Retinal pigment epithelial cell (primary cell): ENCODE measurements at places on chromosomes 5 and 9.

DNA sequence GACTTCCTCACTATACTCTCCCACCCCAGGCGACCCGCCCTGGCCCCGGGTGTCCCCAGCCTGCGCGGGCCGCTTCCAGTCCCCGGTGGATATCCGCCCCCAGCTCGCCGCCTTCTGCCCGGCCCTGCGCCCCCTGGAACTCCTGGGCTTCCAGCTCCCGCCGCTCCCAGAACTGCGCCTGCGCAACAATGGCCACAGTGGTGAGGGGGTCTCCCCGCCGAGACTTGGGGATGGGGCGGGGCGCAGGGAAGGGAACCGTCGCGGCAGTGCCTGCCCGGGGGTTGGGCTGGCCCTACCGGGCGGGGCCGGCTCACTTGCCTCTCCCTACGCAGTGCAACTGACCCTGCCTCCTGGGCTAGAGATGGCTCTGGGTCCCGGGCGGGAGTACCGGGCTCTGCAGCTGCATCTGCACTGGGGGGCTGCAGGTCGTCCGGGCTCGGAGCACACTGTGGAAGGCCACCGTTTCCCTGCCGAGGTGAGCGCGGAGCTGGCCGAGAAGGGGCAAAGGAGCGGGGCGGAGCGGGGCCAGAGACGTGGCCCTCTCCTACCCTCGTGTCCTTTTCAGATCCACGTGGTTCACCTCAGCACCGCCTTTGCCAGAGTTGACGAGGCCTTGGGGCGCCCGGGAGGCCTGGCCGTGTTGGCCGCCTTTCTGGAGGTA, 2.1 kb downstream of the CA9 start:
- DNase-seq, result no peak

DNA sequence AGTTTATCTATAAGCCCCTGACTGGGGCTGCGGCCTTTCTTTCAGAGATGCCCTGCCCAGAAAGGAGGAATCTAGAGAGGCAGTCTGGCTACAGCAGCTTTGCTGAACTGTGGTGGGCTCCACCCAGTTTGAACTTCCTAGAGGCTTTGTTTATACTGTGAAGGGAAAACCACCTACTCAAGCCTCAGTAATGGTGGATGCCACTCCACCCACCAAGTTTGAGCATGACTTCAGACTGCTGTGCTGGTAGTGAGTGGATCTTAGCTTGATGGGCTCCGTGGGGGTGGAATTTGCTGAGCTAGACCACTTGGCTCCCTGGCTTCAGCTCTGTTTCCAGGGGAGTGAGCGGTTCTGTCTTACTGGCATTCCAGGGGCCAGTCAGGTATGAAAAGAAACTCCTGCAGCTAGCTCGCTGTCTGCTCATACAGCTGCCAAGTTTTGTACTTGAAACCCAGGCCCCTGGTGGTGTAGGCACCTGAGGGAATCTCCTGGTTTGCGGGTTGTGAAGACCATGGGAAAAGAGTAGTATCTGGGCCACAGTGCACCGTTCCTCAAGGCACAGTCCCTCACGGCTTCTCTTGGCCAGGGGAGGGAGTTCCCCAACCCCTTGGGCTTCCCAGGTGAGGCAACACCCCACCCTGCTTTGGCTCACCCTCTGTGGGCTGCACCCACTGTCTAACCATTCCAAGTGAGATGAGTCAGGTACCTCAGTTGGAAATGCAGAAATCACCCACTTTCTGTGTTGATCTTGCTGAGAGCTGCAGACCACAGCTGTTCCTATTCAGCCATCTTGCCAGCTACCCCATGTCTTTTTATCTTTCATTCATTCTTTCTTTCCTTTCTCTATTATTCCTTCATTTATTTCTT, 211.8 kb upstream of the C9orf72 start:
- DNase-seq, result no peak

- no peak for DNase-seq
Observed at GRCh38 chr5:15406478-15406877, 93.5 kb upstream of the FBXL7 start.

GRCh38 chr9:79817438-79818004, 245.8 kb downstream of the TLE4 start:
- DNase-seq, result no peak

DNA sequence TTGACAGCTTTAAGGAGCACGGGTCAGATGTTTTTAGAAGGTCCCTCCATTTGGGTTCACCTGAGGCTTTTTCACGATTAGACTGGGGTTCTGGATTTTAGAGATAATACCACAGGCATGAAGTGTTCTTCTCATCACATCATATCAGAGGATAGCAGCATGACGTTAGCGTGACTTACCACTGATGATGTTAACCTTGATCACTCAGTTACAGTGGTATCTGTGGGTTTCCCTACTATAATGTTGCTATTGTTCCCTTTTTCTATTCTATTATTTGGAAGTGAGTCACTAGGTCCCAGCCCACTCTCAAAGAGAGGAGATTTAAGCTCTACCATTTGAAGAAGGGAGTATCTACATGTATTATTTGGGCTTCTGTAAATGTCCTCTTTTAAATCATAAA, 300.0 kb downstream of the MAST4 start:
- no peak for DNase-seq

GRCh38 chr5:121033334-121033733, 569.2 kb downstream of the PRR16 start:
- DNase-seq, result no peak

DNA sequence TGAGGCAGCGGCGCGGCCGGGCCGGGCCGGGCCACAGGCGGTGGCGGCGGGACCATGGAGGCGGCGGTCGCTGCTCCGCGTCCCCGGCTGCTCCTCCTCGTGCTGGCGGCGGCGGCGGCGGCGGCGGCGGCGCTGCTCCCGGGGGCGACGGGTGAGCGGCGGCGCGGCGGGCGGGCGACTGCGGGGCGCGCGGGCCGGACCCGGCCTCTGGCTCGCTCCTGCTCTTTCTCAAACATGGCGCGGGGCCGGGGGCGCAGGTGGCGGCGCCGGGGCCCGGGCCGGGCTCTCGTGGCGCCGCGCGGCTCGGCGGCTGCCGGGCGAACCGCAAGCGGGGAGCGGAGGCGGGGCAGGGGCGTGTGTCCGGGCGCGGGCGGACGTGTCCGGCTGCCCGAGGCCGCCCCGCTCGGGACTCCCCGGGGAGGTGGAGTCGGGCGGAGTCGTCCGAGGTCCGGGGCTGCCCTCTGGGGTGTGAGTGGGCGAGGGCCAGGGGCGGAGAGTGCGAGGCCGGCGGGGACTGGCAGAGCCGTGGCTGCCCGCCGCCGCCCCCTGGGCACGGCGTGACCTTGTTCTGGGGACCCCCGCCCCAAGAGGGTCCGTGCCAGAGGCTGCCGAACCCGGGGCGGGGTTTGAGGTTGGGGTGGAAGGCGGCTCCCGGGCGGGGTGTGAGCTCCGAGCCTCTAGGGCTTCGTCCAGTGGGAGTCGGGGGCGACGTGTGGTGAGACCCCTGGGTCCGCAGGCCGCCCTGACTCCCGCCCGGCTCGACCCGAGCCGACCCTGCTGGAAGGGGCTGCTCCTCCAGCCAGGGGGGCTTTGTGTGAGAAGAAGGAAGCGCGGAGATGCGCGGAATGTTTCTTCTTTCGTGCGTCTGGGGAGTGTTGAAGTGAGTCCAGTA, 485 bp downstream of the TGFBR1 start:
- DNase-seq, result no peak

DNA sequence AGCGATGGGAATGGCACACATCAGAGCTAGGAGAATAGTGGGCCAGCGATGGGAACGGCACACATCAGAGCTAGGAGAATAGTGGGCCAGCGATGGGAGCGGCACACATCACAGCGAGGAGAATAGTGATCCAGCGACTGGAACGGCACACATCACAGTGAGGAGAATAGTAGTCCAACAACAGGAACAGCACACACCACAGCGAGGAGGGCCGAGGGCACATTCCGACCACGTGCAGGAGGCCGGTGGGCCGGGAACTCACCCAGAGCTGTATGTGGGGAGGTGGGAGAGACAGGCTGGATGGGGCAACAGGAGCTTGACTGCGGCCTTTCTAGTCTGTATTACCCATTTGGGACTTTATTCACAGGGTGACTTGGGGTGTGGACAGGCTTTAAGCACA, 271.1 kb upstream of the IRX4 start:
- DNase-seq, result no peak

DNA sequence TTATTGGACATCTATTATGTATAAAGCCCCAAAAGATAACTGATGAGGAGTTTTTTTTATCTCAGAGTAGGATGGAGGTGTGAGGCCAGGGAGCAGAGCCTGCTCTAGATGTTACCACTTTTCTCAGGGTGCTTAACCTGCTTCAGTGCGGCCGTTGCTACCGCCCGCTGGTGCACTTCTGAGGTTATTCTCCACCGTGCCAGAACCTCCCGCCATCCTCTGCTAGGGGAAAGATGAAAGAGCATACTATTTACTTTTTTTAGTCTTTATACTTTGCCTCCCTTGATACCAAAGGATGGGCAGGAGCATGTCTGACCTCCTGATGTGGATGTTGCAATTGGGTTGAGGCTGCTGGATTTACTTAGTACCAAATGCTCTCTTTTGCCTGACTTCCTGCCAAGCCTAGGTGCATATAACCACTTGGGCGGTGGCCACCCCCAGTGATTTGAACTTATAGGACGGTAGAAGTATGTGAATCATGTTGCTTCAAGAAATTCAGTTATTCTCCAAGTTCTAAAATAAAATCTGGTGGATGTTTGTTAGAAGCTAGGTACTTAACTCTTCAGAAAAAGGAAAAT, 71.1 kb upstream of the HSPB3 start:
- DNase-seq, result no peak
